ENCODE measurements at places on chromosomes 2 and 18.

- DNase-seq = no peak
Measured at GRCh38 chr2:226756131-226756530, 43.5 kb downstream of the IRS1 start.

DNA sequence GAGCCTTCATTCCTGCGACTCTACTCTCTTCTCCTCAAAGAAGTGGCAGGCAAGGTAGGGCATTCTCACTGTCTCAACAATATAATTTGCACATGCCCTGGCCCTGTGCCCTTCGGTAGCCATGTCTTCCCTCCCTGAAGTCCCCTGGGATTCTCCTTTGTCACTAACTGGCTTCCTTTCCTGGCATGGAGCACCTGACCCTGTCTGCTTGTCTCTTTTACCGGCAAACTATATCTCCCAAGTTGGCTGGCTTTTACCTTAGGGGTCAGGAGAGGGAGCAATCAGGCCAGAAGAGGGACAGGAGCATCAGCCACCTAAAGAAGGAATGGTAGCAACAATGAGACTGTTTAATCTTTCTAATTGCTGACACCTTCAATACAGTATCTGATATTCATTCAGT is 51.9 kb upstream of the RMDN2 start:
- DNase-seq = no peak

DNA sequence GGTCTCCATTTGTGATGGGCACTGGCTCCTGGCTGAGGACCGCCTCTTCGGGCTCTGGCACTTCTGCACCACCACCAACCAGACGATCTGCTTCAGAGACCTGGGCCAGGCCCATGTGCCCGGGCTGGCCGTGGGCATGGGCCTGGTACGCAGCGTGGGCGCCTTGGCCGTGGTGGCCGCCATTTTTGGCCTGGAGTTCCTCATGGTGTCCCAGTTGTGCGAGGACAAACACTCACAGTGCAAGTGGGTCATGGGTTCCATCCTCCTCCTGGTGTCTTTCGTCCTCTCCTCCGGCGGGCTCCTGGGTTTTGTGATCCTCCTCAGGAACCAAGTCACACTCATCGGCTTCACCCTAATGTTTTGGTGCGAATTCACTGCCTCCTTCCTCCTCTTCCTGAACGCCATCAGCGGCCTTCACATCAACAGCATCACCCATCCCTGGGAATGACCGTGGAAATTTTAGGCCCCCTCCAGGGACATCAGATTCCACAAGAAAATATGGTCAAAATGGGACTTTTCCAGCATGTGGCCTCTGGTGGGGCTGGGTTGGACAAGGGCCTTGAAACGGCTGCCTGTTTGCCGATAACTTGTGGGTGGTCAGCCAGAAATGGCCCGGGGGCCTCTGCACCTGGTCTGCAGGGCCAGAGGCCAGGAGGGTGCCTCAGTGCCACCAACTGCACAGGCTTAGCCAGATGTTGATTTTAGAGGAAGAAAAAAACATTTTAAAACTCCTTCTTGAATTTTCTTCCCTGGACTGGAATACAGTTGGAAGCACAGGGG is 5.5 kb downstream of the TMEM37 start:
- DNase-seq = no peak

DNA sequence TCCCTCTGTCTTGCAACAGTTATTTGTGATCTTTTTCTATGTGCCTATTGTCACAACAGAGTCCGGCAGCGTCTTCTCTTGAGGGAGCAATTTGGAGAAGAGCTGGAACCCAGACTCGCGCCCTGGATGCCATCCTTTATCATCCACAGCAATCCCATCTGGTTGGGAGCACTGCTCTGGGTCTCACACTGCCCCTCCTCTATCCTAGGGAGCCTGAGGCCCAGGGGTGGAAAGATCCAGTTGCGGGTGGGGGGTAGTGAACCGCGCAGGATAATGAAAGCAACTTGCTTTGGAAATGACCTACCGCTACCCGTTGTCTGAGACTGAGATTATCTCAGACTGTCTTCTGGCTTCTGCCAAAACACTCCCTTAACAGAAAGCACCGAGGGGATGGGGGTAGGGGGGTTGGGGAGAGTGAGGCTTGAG is 713 bp downstream of the WBP1 start:
- no peak for DNase-seq

DNA sequence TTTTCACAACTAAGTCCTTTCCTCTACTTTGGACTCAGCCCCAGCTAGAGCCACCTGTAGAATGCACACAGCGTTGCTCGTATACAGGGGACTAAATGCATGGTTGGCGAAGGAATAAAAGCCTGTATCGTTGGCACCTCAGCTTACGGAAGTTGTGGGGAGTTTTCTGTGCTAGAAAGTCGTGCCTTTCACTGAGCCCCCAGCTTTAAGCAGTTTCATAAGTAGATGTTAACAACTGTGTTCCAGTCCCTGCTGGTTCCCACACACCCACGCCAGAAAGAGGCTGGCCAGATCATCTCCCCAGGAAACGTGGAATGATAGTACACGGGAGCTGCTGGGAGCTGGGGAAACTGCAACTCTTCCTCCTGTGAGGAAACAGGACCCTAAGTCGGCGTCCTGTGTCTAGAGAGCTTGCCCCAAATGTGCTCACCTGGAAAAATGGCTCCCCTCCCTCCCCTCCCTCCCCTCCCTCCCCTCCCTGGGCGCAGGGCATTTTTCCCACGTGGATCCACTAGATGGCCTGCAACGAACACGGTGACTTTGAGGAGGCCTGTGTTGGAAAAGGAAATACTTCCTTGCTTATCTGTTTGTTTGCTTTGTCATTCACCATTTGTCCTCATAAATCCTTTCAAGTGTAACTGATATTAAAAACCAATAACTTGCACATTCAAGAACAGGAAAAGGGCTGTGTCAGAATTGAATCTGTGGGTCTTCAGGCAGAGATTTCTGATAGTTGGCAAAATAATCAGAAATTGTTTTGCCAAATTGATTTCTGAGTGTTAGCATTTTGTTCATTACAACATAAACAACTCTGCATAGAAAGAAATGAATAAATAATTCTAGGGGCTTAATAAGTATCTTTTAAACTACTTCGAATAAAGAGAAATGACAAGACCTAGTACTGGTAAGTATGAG is 43.9 kb upstream of the RFX8 start:
- DNase-seq = no peak

- no peak for DNase-seq
Measured at GRCh38 chr2:54529935-54530334, 73.8 kb downstream of the SPTBN1 start.

DNA sequence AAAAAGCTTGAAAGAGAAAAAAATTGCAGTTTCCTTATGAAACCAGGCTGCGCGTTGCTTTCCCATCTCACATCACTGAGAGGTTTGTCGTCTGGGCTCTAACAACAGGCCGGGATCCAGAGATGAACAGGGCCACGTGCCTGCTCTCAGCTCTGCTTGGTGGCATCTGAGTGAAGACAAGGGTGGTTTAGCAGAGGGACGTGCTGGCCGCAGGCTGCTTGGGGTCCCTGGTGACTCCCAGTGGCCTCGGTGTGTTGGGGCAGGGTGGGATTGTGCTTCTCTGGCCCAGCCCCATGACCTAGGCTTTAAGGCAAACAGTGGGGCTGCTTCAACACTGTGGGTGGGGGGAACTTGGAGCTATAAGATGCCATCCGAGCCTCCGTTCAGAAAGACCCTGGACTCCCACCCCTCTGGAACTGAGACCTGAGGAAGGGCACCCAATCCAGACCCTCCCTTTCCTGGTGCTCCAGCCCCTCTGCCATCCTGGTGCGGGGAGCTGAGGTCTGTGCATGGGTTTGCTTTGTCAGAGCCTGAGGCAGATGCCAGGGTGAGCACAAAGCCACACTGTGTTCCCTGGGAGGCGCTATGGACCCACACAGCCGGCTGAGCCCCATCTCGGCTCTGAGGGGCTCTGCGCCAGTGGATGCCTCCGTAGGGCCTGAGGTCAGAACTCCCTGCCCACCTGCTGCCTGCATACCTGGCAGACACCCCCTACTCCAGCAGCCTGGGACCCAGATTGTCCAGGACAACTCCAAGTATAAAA is 18.4 kb upstream of the HPCAL1 start:
- DNase-seq = no peak

- DNase-seq = no peak
Measured at GRCh38 chr2:100599566-100599965, 36.8 kb downstream of the PDCL3 start.

DNA sequence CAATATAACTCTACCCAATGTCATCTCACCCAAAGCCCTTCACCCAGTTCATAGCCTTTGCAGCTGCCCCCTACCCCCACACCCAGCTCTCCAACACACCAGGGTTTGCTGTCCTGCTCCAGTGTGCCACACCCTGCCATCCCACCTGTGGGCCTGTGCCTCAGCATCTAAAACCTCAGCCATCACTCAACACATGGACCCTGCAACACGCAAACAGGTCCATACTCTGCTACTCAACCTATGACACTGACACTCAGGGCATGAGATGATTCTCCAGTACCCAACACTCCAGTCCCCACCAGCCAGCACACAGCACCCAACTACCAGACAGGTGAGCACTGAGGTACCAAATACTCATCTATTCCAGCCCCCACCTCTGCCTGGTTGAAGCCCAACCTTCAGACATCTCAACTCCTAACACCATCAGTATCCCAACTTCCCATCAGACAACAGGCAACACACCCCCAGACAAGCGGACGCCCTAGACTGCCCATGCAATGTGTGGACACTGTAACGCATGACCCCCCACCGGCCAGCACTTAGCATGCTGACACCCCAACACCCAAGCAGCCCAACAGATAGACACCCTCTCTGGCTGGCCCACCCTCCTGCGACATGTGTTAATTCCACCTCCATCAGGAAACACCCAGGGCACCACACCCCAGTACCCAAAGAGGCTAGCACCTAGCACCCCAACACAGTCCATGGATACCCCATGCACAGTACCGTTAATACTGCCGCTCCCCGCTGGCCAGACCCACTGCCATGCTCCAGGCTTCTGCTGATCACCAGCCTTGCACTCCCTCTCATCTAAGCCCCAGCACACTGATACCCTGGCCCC is 25.0 kb downstream of the ZAP70 start:
- no peak for DNase-seq

DNA sequence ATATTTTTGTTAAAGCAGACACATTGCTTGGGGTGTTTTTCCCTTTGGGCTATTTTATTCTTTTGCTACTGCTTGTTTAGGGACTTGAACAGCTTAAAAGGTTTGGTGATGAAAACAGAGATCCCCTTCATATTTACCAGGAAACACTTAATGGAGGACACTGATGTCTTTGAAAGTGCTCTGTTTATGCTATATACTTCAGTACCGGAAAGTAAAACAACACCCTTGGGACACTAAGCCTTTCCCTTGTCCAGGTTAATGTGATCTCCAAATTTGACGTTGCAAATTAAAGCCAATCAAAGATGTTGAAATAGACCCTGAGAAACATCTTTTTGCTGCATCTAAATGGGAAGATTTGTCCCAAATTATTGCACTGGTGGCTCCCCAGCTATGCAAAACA is 564.6 kb upstream of the PKDCC start:
- DNase-seq = no peak

DNA sequence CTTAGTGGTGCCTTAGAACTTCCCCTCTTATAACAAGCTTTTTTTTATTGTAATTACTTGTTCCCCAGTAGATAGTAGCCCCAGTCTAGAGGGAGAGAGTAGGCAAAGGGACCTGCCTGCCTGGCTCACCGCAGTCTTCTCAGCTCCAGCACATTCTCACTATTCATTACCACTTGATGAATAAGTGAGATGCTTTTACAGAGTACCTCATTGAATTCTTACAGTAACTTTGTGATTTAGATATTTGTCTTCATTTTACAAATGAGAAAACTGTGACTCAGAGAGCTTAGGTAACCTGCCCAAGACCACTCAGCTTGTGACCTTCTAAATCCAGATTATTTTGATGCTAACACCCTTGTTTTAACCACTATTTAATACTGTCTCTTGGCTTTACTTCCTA is 77.8 kb downstream of the CHRNA1 start:
- no peak for DNase-seq

DNA sequence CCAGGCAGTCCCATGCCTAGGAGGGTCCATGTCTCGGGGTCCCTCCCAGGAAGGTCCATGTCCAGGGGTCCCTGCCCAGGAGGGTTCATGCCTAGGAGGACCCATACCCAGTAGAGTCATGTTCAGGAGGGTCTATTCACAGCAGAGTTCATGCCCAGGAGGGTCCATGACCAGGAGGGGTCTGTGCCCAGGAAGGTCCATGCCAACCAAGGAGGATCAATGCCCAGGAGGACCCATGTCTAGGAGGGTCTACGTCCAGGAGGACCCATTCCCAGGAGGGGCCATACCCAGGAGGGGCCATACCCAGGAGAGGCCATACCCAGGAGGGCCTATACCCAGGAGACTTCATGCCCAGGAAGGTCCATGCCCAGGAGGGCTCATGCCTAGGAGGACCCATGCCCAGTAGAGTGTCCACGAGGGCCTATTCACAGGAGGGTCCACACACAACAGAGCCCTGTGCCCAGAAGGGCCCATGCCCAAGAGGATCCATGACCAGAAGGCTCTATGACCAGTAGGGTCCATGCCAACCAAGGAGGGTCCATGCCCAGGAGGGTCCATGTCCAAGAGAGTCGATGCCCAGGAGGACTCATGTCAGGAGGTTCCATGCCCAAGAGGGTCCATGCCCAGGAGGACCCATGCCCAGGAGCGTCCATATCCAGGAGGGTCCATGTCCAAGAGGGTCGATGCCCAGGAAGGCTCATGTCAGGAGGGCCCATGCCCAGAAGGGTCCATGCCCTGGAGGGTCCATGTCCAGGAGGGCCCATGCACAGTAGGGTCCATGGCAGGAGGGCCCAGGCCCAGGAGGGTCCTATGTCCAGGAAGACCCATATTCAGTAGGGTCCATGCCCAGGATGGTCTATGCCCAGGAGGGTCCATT is 10.1 kb downstream of the GPR35 start:
- DNase-seq = no peak
